ENCODE measurements at places on chromosomes 4 and X. TPM values are rescaled to one million over a fixed set of nuclear protein-coding genes. Genes with fewer than 3 reads are reported as not detected.

TRPC5OS gene
- not detected for total RNA-seq

QDPR gene
- total RNA-seq: 16.4 TPM

ANKRD37 gene
- 3.9 TPM for total RNA-seq

FTSJ1 gene
- total RNA-seq: 22.7 TPM

SOX3 gene
- total RNA-seq: not detected

GLRA2 gene
- total RNA-seq: not detected

UCHL1 gene
- 2,143 TPM for total RNA-seq

PIGA gene
- 1.9 TPM for total RNA-seq

DGKK gene
- not detected for total RNA-seq

SATL1 gene
- not detected for total RNA-seq

OTUD5 gene
- 15.5 TPM for total RNA-seq

GAGE1 gene
- not detected for total RNA-seq

SHISA3 gene
- total RNA-seq: 6.0 TPM

CT45A3 gene
- not detected for total RNA-seq

ABCD1 gene
- 15.5 TPM for total RNA-seq

SPANXC gene
- total RNA-seq: not detected

ATP5ME gene
- 74.3 TPM for total RNA-seq

CTSO gene
- total RNA-seq: 17.4 TPM
